ENCODE measurements at places on chromosomes 16 and 17.

DNA sequence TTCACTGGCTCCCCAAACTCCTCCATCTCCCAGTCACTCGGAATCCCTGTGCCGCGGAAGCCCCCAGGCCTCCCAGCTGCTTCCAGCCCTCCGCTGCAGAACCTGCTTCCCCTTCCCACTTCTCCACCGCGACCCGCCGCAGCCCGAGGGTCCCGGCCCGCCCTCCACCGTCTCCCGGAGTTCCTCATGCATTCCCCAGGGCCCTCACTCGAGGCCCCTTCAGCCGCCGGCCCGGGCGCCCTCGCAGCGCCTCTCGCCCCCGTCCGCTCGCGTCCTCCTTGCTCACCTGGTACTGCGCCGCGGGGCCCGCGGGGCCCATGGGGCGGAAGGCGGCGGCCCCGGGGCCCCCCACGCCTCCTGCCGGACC is 329 bp downstream of the SMARCD2 start:
- peak; percentile 20 for ATAC-seq

GRCh38 chr16:82008957-82009592 is 2.2 kb downstream of the SDR42E1 start:
- ATAC-seq, result peak; percentile 52

GRCh38 chr16:69381231-69381630 is 4.6 kb downstream of the TERF2 start:
- ATAC-seq, result no peak

- ATAC-seq, result peak; percentile 27
Observed at GRCh38 chr16:47461598-47462266, 601 bp downstream of the PHKB start.

GRCh38 chr17:5825717-5826330 is 241.5 kb upstream of the NLRP1 start:
- ATAC-seq, result no peak

DNA sequence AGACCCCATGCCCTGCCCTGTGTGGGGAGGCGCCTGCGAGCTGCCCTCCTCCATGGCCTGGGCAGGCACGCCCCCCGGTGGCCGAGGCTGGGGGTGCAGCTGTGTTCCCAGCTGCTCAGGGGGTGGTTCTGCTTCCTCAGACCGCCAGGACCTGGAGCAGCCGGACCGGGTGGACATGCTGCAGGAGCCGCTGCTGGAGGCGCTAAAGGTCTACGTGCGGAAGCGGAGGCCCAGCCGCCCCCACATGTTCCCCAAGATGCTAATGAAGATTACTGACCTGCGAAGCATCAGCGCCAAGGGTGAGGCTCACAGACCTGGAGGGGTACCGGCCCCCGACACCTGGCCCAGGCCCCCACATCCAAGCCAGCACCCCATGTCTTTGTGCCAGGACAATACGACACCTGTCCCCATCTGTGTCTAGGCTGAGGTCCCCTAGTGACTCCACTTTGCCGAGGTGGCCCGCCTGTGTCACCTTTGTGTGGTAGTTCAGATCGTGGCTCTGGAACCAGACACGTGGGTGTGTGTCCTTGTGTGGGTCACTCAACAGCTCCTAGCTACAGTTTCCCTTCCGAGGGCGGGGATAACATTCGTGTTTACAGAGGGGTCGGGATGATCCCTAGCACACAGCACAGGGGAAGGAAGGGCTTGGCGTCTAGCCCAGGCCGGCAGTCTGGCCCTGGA is 9.3 kb downstream of the GJD3 start:
- peak; percentile 64 for ATAC-seq

Measured in activated T-helper 17 cell treated with anti-CD3 and anti-CD28 coated beads, Interleukin-2, amount 50 U/mL, for 72 hours (primary cell).